AG04449 (cell line): ENCODE measurements at places on chromosomes 3 and 15.

DNA sequence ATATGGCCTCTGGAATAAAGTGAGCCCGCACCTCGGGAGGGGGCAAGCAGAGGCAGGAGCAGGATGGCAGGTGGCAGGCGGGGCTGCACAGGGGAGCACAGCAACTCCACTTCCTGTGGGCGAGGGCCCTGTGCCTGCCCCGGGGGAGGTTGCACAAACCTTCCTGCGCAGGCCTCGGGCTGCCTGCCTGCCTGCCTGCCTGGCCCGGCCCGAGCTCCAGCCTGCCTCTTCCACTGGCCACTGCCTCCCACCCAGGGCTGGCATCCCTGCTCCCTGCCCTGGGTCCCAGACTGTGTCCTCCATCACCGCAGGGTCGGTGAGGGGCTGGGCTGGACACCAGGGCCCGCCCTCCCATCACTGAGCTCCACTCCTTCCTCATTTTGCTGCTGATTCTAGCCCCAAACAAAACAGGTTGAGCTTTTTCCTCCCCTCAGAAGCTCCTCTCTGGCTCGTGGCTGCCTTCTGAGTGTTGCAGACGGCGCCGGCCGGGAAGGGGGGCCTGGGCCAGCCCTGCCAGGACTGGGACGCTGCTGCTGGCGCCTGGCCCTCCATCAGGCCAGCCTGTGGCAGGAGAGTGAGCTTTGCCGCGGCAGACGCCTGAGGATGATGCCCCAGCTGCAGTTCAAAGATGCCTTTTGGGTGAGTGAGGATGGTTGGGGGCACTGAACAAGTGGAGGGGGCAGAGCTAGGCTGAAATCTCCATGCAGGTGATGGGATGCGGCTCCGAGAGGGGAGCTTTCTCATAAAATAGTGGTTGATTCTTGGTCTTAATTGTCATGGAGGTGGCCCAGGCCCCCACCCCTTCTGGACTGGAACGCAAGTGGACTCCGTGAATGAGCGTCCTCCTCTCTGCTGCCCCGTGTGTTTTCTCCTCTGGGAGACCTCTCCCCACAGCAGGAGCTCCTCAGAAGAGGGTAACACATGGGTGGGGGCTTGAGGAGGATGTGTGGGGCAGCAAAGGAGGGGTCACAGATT is at the start of gene PSTPIP1:
Gene PSTPIP1 (plus strand): TSS at position 156 of the 975 bp plus-strand sequence. CDS start 448 bp downstream, at position 604.
- DNase-seq = no peak

DNA sequence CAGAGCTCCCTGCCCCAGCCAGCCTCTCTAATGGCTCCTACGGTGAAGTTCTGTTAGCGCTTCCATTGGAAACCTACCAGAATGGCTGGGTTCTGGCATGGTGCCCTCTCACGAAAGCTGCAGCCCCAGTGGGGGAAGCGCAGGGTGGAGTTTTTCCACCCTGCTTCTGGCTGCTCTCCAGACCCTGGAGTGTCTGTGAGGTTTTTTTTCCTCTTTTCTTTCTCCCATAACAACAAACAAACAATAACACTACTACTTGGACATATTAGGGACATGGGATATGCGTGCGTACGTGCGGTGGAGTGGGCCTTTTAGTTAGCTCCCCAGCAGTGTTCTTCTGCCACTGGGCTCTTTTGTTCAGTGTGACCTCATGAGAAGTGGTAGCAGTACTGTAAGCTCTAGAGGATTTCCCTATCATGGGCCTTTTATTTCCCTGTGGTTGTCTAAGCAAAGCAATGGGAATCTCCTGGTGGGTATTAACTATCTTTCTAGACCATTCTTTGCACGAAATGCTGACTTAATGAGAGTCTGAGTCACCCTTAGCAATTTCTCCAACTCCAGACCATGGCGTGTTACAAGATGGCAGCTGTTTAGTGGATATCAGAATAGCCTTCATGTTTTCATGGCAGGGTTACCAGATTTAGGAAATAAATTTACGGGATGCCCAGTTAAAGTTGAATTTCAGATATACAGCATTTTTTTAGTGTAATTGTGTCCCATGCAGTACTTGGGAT is 161.9 kb downstream of the FNDC3B start:
- peak; percentile 69 for DNase-seq

DNA sequence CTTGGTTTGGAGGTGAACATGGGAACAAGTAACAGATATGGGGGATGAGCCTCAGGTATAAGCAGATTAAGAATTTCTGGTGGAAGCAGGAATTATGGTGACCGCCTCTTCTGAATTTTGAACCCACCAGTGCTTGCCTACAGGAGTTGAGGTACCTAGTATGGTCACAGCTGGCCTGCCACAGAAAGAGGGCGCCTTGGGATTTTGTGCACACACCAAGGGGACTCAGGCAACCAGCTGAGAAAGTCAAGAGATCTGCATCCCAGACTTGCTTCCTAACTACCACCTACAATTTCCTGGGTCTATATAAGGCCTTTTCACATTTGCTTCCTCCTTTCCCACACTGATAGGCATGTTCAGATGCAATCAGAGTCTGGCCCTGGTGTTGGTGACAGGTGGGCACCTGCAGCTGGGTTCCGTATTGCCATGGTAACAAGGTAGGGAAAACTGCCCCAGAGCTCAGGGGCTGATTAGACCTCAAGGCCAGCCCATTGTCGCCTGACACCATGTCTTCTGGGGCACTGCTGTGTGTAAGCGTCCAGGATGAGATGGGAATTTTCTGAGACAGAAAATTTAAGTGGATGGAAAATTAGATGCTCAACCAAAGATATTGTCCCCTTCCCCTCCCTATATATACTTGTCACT is 75.9 kb upstream of the RASGRF1 start:
- no peak for DNase-seq

DNA sequence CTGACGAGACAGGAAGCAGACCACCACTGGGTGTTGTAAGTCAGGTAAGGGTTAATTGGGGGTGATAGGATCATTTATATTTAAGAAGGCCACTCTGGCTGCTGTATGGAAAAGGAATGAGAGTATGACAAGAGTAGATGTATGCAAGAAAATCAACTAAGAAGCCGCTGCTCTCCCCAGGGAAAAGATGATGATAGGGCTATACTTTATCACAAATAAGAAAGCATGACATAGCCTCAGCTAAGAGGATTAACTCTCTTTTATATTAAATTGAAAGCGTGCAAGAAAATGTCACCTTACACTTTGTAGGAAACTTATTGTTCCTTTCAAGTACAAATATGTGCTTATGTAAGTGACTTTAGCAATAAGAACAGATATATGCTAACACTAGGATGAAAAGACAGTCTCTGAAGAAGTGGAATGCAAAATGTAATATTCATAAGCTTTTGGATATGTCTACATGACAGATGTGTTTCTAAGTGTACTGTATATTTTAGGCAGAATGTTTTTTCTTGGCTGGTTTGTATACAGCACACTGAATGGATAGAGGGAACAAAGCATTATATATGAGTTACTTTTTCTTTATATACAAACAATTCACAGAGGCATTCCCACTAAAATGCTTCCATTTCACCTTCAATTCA is 8.7 kb upstream of the NDUFB4 start:
- DNase-seq = no peak

GRCh38 chr3:63508305-63508704 is 144.2 kb upstream of the SNTN start:
- DNase-seq = no peak

DNA sequence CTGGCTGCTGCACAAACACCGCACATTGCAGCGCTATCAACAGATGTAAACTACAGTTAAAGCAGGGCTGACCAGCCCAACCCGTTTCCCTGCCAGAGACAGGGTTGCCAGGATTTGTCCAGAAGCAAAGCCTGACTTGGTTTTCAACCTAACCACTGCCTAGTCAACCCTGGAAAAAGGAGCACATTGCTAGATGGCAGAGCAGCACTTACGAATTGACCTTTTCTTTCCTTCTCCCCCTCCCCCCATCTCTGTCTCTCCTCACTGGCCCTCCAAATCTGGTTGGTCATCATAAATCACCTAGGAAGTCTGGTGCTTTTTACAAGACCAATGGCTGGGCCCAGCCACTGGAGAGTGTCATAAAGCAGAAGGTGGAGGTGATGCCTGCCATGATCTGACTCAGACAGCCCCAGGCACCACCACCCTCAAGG is 51.3 kb downstream of the ABCC5 start:
- DNase-seq = no peak

- DNase-seq = no peak
Measured at GRCh38 chr3:67094774-67095173, 96.7 kb downstream of the KBTBD8 start.
